ENCODE measurements at places on chromosomes 13 and 19.

DNA sequence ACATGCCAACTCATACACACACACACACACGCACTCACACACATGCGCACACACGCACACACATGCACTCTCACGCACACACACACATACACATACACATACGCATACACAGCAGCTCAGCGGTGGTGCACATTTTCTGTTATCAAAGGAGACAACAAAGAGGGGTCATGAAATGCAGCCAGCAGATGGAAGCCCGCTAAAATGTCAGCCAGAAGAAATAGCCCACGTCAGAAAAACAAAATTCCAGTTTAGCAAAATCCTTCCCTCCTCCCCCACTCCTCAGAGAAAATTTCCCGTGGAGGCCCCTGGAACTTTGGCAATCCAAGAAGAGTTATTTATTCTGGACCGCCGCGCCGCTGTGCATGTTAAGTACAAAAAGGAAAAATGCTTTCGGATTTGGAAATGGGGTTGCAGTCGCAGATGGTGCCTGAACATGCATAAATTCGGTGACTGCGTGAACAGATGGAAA is 114.6 kb upstream of the VSTM2B start:
- no peak for DNase-seq

DNA sequence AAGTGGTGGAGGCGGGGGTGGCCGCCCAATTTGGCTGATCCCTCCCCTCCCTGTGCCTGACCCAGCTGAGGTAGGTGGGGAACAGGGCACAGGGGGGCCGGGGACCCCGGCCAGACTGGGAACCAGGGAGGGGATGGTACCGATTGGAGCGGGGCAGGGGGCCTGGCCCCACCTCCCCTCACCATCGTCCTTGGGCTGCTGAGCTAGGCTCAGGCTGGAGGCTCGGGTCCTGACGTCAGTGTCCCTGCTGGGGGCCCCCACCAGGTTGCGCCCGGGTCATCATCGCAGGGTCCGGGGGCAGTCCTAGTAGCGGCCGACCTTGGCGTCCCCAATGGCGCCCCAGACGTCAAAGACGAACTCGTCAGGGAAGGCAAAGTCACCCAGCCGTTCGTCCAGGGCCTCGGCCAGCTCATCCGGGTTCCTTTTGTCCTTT is 3.0 kb upstream of the PTGER1 start:
- DNase-seq = no peak

GRCh38 chr13:50123002-50123401 is 107.8 kb downstream of the KCNRG start:
- no peak for DNase-seq

- no peak for DNase-seq
Observed at GRCh38 chr13:79548902-79549301, 67.9 kb downstream of the NDFIP2 start.

GRCh38 chr19:19214159-19214490 is 2.4 kb downstream of the NCAN start:
- no peak for DNase-seq

Data from stimulated activated CD4-positive, alpha-beta T cell treated with anti-CD3 and anti-CD28 coated beads, Interleukin-1b, Interleukin-23, amount 100 ng/mL, for 24 hours (primary cell).